ENCODE measurements at places on chromosomes 6 and 20.

DNA sequence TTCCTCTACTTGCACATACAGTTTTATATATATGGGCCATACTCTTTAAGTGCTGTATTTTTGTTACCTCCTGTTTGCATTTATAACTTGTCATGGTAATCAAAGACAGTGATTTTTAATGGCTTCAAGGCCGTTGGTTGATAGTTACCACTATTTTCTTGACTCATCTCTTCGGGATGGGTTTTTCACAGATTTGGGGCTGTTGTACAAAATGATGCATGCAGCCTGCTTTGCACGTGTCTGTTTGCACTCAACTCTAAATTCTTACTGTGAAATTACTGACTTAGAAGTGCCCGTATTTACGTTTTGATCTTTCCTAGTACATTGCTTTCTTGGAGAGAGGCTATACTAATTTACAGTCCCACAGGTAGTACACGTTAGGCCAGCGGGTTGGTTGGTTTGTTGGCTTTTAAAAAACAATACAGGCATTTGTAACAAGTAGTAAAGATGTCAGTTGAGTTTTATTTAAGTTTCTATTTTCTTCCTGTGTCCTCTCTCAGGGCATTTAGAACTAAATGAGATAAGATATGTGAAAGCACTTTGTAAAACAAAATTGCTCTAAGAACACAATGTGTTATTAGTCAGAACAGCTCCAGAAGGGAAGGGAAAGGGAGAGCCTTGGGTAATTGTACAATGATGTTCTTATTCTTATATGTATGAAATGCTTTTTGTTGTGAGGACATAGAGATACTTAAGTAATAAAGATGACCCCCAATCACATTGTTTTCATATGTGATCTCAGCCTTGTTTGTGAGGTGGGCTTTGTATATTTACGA is 11.7 kb downstream of the JARID2 start:
- no peak for DNase-seq

GRCh38 chr20:61765871-61766654 is 299.6 kb downstream of the TAF4 start:
- DNase-seq = no peak

GRCh38 chr20:46339037-46339436 is 30.7 kb upstream of the CDH22 start:
- no peak for DNase-seq

DNA sequence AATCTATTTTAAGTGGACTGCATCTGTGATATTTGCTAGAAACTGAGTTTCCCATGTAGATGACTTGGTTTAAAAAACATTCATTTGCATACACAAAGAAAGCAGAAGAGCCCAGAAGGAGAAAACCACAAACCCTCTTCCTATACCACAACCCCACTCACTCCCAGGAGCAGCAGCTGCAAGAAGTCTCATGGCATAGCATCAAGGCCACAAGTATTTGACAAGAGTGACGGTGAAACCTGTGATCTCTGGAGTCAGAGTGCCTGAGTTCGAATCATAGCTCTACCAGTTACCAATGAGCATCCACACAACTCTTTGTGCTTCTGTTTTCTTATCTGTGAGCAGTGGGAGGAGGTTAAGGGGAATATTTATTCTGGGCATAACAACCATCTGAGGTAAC is 44.7 kb upstream of the SIRPG start:
- no peak for DNase-seq

DNA sequence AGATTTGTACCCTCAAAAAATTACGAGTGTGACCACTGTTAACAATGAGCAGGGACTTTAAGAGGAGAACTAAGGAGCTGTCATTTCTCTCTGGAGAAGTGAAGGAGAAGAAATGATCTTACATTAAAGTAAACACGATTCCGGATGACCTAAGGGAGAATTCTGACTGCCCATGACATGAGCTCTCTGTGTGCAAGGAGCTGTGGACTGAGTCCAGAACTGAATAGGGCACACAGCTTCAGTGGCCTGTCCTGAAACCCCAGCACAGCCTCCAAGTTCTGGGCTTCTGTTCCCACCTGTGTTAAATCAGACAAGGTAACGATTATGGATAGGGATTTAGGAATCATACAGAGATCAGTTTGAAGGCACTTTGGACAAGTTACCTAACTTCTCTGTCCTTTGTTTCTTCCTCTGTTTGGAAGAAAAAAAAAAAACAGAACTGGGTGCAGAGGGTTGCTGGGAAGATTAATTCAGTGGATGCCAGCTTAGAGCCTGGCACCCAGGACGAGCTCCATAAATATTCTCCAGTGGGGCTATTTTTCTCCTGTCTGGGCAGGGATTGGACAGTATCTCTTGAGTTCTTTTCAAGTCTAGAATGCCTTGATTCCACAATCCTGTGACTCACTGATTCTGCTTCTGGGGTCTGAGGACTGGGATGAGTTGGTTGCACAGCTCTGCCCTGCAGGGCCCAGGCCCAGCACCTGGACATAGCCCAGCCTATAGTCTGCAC is 65.7 kb downstream of the MRPL14 start:
- no peak for DNase-seq

GRCh38 chr6:43746613-43747102 is 23.4 kb upstream of the VEGFA start:
- DNase-seq = no peak

GRCh38 chr6:2378046-2378657 is 132.7 kb upstream of the GMDS start:
- DNase-seq = no peak

GRCh38 chr20:63222541-63222940 is 6.6 kb upstream of the YTHDF1 start:
- DNase-seq = no peak

DNA sequence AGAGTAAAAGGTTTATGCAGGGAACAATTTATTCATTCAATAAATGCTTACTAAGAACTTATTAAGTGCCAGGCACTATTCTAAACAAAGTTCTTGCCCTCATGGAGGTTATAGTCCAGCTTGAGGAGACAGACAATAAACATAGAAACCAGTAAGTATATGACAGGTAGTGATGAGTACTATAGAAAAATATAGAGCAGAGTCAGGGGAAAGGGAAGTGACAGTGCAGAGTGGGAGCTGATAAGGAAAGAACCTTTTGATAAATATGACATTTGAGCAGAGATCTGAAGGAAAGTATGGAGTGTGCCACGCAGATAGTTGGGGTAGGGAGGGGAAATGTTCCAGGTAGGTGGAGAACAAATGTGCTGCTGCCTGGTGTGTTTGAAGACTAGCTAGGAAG is 12.1 kb downstream of the ACSS2 start:
- DNase-seq = no peak

DNA sequence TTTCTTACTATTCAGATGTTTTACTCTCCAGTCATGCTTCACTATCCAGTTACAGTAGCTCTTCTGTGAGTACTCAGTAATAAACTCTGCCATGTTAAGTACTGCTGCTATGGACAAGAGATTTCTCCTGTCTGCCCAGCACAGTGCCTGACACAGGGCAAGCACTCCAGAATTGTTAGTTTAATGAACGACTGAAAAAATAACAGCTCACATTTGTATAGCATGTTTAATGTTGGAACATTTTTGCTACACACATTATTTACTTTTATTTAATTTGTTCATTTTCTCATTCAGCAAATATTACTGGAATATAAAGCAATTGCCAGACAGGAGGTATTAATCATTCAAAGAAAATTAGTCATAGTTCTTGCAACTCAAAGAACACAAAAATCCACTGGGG is 142.6 kb upstream of the HMGN3 start:
- DNase-seq = no peak

DNA sequence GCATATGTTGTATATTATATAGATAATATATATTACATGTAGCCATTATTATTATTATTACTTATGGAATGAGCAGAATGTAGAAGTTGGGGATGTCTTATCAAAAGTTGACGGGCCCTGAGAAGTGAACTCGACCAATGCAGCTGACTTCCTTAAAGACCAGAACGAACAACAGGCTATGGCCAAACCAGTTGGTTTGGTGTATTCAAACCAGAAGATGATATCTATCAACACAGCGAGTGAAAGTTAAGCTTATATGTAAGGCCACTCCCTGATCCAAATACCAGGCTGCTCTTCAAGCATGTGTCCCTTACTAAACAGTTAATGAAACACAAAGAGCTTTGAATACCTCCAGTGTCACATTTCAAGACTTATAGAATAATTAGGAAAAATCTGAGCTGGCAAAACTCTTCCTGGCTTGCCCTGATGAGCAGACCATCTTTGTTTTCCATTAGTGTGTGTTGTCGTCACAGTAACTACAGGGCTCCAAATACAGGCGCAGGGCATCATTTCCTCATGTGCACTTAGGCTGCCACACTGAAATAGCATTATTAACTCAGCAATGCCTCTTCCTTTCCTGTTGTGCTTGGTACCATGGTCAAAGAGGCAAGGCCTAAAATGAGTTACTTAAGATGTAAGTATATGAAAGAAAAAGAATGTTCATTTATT is 6.6 kb downstream of the FILIP1 start:
- DNase-seq = no peak

DNA sequence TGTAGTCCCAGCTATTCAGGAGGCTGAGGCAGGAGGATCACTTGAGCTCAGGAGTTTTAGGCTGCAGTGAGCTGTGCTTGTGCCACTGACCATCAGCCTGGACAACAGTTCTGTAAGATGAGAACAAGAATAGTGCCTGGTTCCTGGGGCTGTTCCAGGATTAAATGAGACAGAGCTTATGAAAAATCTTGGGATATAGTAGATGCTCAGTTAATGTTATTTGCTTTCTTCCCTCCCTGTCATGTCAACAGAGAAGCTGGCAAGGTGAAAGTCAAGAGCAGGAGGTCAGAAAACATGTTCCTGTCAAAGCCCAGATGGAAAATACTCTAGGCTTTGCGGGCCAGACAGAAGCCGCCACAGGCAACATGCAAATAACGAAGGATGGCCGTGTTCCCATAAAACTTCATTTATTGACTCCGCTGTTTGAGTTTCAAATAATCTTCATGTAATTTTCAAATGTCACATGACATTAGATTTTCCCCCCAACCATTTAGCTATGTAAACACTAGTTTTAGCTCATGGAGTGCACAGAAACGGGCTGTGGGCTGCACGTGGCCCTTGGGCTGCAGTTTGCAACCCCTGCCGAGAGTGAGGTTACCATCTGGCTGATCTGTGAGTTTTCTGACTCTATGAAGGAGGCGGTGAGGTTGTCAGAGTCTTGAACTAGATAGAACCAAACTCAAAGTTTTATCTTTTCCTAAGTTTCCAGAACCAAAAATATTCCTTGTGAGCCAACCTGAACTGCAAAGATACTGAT is 63.4 kb upstream of the PMEPA1 start:
- no peak for DNase-seq

GRCh38 chr6:30329331-30329730 is 2.6 kb downstream of the TRIM39 start:
- DNase-seq = no peak

DNA sequence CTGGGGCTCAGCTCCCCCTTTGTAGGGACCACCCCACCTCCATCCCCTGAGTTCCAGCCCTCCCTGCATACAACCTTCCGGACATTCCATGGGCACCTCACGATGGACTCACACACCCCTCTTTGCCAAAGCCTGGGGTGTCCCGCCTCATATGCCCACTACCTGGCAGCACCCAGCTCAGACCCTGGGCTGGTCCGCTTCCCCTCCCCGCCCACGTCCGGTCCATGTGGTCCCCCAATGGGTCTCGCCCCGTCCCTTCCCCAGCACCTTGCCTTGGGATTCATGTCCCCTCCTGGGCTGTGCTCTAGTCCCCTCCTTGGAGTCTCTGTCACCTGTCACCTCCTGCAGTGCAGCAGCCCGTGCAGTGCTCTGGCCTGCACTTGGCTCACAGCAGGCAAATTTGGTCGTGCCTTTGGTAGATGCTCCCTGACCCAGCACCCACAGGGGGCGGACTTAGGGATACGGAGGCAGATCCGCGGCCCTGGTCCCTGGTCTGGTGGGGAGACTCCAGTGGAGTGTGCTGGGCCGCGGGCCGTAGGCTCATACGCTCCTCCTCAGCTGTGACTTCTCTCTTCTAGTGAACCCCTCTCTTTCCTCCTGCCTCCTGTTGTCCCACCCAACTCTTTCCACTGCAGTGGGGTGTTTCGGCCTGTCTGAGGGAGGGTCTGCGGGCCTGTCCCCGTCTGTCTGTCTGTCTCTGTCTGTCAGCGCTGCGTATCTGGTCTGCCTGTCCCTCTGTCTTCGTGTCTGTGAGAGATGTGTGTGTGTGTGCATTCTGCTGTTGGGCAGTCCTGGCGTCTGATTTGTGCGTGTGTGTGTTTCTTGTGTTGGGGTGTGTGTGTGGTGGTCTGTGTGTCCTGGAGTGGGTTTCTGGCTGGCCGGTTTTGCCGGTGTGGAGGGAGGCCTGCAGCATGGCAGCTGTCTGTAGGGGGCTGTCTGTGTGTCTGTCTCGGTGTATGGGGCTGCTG is 69.5 kb downstream of the SRC start:
- DNase-seq = no peak

DNA sequence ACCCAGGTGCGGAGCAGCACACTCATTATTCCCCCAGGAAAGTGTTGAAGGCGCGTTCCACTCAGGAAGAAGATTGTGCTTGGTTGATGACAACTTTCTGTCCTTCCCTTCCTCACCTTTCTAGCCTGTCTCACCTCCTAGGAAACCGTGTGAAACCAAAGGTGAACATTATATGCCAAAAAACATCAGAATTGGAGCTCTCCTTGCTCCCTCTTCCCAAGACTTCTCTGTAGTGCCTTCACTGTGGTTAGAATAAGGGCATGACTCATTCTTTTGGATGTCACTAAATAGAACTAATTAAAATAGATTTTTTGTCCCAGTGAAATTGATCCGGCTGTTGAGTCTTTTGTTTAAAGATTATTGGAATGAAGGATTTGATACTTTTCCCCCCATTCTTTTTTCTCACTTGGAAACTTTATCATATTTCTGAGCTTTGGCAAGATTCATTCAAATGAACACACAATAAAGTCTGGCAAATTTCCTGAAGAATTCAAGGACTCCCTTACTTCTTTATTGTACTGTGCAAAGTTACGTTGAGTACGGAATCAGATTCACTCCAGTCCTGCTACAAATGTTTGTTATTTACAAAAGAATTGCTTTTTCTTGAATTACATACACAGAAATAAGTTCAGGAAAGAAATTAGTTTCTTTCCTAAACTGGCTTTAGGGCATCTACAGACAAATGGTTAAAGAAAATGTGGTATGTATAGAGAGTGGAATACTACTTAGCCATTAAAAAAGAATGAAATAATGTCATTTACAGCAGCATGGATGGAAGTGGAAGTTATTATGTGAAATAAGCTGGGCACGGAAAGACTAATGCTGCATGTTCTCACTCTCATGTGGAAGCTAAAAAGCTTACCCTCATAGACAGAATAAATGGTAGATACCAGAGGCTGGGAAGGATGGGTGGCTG is 142.8 kb upstream of the AKAP12 start:
- DNase-seq = no peak

DNA sequence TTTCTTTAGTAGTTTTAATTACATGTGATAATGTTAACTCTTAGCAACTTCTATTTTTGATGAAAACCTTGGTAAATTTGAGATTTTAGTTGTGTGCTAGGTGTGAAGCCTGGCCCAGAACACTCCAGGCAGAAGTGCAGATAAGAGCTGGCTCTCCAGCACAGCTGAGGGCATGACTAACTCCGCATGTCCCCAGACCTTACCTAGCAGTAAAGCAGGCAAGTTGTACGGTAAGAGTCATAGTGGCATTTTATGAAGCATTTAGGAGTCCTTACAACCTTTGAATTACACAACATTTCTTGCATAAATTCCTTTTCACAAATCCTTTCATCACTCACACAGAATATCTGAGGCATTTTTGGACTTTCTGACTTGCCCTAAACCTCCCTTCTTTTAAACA is 67.2 kb downstream of the OPRM1 start:
- DNase-seq = no peak
